Activated T-helper 2 cell treated with anti-CD3 and anti-CD28 coated beads, Interferon-gamma antibody, Interleukin-2, Interleukin-4, amounts not matched to agents 10 μg/mL and 5 μg/mL and 100 μg/mL, durations not matched to agents 14 hours and 24 hours and 36 hours (primary cell): ENCODE measurements at places on chromosomes 4 and X.

DNA sequence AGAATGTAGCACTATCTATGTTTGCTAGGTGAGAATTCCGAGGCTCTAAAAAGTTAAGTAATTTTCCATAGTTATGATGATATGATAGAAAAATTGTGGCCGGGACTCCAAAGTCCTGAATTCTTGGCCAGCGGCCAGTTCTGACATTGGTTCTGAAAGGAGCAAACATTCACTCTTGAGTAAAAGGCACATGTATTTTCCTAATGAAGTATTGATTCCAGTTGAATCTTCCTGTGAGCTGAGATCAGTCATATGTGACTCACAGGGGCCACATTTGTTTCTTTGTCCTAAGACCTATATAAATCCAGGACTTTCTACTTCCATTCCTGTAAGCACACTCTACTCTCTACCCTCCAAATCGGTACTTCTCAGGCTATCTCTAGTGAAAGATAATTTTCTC is 349.9 kb downstream of the BMPR1B start:
- no peak for DNase-seq

GRCh38 chr4:145406970-145407369 is 74.7 kb upstream of the SMAD1 start:
- DNase-seq: no peak

- DNase-seq: no peak
These were observed 32.0 kb upstream of the MGST2 start for GRCh38 chr4:139633661-139634060.

DNA sequence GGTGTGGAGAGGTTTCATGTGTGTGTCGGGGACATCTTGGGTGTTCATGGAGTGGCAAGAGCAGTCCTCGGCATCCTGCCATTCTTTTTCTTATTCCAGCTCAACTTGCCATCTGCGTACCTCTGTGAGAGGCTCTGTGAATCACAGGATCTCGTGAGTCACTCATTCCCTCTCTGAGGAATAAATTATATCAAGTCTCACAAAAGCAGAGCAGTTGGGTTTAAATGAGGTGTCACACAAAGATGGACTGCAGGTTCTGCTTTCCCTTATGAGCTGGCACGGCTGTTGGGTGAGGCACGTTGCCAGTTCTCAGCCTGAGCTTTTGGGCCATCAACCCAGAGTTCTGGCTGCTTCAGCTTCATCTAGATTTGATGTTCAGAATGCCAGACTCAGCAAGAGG is 6.8 kb upstream of the OCIAD2 start:
- no peak for DNase-seq

GRCh38 chr4:7423391-7423790 is 11.3 kb downstream of the PSAPL1 start:
- DNase-seq: no peak

DNA sequence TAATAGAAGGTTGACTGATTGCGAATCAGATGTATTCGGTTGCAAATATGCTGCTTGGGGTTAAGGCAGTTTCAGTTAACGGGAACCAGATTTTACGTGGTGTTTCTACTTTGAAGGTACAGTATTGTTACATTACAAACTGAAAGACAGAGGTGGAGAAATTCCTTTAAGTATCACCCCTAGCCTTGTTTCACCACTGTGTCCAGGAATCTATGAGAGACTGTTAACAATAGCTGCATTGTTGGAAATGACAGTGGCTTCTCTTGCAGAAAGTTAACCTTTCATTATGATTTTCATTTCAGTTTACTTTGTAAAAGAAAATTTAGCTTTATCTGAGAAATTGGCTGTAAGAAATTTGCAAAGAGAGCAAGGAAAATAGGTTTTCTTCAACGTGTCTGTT is 2.6 kb downstream of the CDKL5 start:
- DNase-seq: no peak

GRCh38 chr4:41746025-41746439 is 2.5 kb downstream of the PHOX2B start:
- DNase-seq: no peak

DNA sequence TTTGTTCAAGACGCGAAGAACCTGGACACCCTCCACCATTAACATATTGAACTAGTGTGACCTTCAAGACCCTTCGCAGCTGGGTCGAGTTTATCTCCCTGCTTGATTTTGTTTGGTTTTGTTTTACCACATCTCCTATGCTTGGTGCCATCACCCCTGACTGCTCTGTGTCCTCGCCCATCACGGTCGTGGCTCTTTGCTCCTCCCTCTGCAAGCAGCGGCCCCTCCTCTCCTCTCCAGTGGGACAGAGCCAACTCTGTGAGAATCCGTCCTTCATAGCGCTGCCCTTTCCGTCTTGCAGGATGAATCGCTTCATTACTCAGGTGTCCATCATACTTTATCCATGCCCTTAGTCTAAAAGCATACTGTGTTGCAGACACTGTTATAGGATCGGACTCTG is 9.1 kb upstream of the FAM149A start:
- DNase-seq: no peak

GRCh38 chr4:8010618-8011017 is 71.0 kb upstream of the AFAP1 start:
- no peak for DNase-seq

- DNase-seq: no peak
These were observed 45.1 kb downstream of the ASIC5 start for GRCh38 chr4:155820887-155821518.

- DNase-seq: no peak
These were observed 448 bp upstream of the SCFD2 start for GRCh38 chr4:53366301-53366716.

DNA sequence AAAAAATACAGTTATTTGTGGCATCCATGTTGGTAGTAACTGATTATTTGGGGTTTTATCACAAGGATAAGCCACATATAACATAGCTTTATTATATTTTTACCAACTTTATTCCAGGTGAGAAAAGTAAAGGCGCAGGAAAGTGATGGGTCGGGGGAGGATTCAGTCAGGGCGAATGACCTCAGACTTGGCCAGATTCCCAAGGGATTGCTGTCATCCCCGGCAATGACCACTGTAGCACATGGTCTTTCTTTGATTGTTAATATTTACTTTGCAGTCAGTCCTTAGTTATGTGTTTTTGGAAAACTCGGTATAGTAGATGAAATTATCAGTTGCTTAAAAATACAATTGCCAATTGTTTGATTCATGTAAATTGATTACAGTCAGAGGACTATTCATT is 17.6 kb downstream of the GRIA3 start:
- no peak for DNase-seq

GRCh38 chr4:122948671-122949070 is 26.3 kb upstream of the NUDT6 start:
- DNase-seq: no peak

GRCh38 chr4:25783126-25783525 is 79.7 kb downstream of the SEL1L3 start:
- no peak for DNase-seq

- DNase-seq: no peak
These were observed 392.8 kb downstream of the RAPGEF2 start for GRCh38 chr4:159495515-159496236.

- no peak for DNase-seq
These were observed 224.4 kb upstream of the GALNTL6 start for GRCh38 chr4:171588764-171589163.

DNA sequence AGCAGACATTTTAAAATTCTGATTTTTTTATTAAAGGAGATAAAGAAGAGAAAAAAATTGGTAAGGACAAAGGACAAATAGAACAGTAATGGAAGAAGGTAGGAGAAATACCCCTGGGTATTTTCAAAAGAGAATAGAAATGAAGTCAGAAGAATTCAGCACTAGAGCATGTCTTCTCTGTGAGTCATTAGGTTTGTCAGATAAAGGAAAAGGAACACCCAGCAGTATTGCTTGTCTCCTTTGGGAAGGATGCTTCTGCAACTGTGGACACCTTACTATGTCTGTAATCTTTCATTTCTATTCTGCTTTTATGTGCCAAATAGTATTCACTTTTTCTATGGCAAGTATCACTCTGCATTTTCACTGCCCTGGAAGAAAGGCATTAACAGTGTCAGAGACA is 24.0 kb upstream of the PCDH7 start:
- DNase-seq: no peak

GRCh38 chr4:184056877-184057276 is 151.8 kb downstream of the STOX2 start:
- DNase-seq: no peak

DNA sequence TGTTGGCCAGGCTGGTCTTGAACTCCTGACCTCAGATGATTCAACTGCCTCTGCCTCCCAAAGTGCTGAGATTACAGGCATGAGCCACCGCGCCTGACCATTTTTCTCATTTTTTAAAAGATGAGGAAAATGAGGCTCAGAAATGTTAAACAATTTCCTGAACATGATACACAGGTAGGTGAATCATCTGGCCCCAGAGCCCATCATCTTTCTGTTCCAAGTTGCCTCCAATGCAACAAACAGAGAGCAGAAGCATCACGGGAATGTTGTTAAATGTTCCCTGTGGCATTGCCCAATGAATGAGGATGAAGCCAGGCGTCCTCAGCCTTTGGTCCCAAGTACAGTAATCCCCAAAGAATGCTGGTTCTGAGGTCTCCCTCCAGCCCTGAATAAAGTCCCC is 31.3 kb upstream of the ANXA5 start:
- DNase-seq: no peak

DNA sequence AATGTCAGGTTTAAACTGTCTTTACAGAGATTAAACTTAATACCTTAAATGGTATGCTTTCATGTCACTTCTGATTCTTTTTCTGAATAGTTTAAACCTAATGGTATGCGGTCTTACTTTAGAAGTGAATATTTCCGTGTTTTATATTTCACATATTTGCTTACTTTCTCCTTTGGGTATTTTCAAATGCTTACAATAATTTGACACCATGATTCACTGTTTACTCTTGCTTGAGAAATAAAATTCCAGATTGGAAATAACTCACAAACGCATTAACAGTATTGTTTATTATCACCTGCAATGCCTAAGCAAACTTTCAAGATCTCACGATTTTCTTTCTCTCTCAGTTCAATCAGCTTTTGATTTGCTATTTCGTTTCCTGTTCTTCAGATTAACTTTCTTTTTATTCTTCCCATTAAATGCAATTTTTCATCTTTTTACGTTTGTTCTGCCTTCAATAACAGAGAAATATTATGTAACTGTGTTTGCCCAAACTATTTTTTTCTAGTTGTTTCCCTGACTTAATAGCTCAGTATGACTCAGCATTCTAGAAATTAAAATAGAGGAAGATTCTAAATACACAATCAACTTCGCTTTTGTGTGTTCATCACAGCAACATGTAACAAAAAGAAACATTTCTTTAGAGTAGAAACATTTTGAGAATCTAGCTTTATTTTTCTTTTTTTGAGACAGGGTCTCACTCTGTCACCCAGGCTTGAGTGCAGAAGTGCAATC is 955.5 kb upstream of the PRKX start:
- no peak for DNase-seq

DNA sequence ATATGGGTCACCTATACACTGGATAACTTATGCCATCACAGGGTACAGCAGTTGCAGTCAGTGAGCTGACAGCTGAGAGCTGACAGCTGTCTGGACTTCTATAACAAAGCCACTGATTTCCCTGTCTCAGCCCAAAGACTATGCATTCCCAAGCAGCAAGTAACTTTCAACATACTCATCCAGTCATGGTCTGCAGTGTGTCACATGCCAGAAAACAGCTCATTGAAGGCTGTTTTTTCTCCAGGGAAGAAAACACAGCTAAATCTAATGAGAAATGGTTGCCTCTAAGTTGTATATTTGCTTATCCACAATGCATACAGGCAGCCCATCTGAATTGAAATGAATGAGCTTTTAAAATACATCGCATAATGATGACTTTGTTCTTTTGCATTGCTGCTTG is 6.3 kb downstream of the KIAA1210 start:
- no peak for DNase-seq

DNA sequence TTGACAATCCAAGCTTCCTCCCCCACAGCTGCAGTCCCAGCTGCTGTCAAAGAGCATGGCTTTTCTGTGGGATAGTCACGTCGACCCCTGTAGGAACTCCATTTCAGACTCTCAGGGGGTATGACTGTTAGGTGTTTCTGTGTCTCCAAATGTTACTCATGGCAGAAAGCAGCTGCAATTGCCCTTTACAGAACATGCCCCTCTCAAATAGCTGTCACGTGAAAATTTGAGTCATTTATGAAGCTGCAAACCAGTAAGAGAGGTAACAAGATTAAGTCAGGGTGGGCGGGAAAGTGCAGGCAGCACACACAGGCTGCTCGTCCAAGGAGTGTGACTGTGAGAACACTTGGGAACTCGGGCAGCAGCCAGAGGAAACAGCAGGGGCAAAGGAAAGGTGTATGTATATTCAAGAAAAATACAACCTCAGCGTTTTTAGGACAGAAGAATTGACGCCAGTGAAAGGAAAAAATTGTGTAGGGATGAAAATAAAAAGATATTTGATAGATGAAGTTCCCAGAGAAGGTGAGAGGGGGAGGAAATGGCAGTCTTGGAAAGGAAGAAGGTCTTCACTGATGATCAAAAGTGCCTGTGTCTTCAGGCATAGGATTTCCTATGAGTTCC is 66.5 kb upstream of the TMEM184C start:
- DNase-seq: no peak

DNA sequence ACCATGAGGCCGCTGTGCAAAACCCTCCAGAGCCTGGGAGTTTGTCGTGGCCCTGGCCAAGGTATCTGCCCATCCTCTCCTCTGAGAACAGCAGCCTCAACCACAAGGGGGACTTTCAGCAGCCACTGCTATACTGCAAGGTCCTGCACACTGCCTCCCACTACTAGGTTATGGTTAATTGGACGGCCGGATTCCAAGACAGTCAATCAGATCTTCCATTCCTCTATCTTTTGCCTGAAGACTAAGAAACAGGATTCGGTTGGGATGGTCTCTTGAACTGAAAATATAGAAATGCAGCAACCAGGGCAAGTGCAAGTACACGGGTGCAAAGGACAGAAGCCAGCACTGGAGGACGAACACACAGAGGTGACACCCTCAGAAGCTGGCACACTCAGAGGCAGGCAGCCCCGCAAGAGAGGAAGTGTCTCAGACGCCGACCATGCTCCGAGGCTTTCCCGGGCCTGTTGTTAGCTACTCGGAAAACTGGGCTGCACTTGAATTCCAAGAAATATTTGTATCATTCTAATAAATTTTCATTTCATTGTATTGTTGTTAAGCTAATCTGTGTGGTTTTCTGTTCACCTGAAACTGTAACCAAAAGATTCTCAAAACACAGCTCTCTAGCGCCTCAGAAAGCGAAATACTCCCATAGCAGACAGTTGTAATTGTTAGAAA is 63.3 kb downstream of the AFAP1 start:
- DNase-seq: no peak

- no peak for DNase-seq
These were observed 139.7 kb downstream of the TSPAN5 start for GRCh38 chr4:98518559-98519267.
